ELR (cell line): ENCODE measurements at places on chromosomes 16 and 17.
A peak's percentile ranks its signal among the peaks of the same experiment; 100 is the strongest.

DNA sequence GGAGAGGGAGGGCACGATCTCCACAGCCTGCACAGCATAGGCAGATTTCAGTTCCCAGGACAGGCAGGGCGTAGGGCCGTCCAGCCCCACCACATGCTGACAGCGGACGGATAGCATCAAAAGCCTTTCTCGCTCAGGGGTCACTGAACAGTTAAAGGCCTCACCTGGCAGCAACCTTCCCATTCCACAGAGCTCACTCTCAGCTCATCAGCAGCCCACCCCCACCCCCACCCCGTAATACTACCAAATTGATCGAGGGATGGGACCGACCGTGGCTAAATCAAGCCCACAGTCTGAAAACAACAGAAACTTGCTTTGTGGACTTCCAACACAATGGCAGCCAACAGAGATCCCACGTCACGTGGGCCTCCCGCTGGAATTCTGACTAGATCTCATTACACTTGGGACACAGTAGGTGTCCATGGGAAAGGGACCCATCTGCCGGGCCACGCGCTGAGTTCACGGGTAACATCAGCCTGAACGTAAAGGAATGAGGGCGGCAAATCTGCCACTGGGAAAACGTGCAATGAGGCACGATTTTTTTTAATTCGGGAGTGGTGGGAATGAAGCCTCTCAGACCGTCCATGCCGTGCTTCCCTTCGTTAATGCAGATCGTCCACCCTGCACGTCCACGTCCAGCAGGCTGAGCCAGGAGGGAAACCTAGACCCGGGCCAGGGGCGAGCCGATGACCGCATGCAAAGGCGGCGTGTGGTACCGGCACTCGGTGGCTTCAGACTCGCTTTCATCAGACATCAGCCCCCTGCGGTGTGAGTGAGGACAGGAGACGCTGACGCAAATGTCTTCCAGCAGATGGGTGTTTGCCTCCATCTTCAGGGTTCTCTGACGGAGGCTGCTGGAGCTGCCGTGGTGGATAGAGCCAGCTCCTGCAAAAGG lies 92.1 kb downstream of the TBC1D16 start:
- no peak for DNase-seq

- peak; percentile 88 for DNase-seq
Observed at GRCh38 chr17:17496189-17497064, at the start of gene RASD1. Gene RASD1, minus strand, starts transcription at chr17:17496395. Its CDS starts 214 bp downstream, at chr17:17496181.

DNA sequence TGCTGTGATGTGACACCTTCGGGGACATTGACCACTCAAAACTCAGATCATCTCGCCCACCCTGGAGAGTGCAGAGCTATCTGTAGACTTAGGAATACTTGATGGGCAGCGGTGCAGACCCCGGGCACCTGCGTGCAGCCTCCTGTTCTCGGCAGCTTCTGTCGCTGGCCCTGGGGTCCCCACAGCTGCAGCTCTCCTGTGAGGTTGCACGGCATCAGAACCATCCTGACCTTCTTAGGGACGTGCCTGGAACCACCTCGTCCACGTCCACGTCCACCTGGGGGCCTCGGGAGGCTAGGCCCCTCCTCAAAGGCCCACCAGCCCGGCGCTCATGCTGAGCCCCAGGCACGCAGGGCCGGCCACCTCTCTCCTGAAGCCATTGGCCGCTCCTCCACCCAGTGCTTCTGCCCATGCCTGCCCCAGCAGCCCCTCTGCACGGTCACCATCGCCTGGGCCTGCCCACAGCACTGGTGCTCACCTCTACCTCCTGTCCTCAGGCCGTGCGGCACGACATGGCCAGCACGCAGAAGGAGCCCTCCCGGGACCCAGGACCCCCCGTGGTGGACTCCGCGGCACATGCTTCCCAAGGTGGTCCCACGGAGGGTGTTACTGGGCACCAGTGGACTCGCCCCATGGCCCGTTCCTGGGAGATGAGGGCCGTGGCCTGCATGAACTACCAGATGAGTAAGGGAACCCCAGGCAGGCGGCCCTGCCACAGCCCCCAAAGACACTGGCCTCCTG lies 2.3 kb upstream of the WFIKKN1 start:
- no peak for DNase-seq

GRCh38 chr16:58847902-58848661 lies 114.0 kb upstream of the GOT2 start:
- DNase-seq, result no peak

DNA sequence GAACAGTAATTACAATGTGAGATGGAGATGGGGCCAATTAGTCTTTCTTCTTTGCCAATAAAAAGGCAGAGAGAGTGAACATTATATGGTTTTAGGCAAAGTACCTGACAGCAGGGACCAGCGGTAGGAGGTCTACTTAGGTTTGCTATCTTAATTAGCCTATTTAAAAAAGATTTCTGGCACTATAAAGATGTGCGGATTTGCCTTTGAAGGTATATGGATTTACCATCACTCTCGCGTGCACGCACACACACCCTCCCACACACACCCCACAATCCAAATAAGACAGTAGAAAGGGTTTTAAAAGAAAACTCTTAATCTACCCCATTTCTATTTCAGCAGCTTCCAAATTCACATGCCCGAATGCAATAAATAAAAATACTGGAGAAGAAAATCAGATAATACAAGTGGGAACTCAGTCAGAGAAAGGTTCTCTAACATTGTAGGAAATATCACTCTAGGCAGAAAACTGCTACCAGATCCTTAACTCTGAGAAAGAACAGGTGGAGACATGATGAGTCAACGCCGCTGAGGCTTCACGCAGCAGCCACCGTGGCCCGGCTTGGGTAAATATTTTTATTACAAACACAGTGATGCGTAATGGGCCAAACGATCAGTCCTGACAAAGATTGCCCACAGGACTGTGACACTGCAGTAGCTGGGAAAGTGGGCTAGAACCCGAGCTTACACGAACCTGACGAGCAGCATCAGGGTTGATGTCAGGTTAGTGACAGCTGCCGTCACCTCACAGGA lies 66.6 kb upstream of the AXIN2 start:
- DNase-seq, result peak; percentile 89

- no peak for DNase-seq
Observed at GRCh38 chr17:65035704-65036103, 20.8 kb downstream of the GNA13 start.

GRCh38 chr17:17882082-17882581 lies 45.3 kb upstream of the SREBF1 start:
- DNase-seq, result no peak

DNA sequence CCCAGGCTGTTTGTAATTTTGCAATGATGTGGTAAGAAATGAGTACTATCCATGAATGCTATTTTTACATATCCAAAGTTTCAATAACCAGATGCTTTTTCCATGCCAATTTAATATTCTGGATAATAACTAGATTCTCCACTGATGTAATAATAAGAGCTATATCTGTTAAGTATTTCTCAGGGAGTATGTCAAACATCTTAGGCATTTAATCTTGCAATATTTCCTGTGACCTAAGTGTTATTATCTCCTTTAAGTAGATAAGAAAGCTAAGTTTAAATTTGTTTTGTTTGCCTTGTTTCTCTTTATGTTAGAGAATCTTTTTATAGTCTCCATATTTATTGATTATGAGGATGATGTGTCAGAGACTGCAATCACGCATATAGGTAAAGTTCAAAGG lies 32.3 kb upstream of the HS3ST3A1 start:
- DNase-seq, result no peak

DNA sequence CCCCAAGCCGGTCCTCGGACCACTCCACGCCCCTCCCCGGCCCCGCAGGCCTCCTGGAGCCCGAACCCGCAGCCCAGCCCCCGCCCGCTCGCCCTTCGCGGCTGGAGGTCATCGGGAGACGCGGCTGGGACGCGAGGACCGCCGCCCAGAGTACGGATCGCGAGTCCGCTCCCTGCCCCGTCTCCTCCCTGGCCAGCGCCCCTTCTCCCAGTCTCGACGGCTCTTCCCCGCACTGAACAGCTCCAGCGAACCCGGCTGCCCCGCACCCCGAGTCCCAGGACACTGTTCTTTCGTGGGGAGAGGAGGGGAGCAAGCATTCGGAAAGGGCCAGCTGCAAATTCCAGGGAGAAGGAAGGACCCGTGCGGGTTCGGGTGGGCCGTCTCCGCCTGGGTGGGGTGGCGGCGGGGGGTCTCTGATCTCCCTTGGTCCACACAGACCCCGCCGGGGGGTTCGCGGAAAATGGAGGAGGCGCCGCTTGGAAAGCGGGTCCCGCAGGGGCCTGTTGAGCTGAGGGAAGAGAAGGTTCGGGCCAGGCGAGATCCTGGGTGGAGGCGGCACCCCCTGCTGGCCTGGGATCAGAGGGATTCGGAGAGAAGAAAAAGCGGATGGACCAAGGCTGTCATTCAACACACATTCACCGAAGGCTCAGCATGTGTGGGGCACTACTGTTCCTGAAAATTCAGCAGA lies 632 bp upstream of the RTN4RL1 start:
- DNase-seq, result peak; percentile 83

DNA sequence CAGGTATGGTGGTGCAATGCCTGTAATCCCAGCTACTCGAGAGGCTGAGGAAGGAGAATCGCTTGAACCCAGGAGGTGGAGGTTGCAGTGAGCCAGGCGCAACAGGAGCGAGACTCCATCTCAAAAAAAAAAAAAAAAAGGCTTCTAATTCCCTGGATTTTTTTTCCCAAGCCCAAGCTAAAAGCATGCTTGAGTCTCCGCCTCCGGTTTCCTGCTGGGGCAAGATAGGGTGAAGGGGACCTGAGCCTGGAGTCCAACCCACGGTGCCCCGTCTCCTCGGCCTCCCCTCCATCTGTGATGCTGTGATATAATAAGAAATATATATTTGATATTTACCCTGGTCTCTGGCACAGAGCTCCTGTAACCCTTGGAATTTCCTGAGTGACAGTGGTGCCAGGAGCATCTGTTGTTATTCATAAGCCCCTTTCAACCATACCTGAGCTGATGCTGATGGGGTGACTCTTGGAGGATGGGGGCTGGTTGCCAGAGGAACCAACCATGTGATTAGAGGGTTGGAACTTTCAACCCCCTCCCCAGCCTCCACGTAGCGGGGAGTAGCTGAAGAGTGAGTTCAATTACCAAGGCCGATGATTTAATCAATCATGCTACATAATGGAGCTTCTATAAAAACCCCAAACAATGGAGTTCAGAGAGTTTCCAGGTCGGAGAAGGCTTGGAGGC lies 12.8 kb upstream of the TNK1 start:
- DNase-seq, result no peak

DNA sequence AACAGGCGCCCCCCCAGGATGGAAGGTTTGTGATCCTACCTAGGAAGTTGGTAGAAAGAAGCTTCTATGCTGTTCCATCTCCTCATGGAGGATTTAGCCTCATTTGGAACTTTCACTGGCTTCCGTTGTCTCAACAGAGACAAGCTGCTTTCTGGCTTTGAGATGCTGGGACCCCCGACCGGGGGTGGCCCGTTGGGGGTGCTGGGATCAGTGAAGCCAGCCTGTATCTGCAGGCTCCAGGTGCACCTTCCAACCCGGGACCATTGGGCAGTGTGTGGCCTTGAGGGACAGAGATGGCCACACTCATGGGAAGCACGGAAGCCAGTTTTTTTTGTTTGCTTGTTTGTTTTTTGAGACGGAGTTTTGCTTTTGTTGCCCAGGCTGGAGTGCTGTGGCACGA lies 15.4 kb downstream of the CIBAR2 start:
- DNase-seq, result no peak

- no peak for DNase-seq
Observed at GRCh38 chr17:78897664-78898047, 5.3 kb downstream of the CEP295NL start.

GRCh38 chr17:50508573-50509460 lies 578 bp downstream of the MYCBPAP start:
- DNase-seq, result no peak

DNA sequence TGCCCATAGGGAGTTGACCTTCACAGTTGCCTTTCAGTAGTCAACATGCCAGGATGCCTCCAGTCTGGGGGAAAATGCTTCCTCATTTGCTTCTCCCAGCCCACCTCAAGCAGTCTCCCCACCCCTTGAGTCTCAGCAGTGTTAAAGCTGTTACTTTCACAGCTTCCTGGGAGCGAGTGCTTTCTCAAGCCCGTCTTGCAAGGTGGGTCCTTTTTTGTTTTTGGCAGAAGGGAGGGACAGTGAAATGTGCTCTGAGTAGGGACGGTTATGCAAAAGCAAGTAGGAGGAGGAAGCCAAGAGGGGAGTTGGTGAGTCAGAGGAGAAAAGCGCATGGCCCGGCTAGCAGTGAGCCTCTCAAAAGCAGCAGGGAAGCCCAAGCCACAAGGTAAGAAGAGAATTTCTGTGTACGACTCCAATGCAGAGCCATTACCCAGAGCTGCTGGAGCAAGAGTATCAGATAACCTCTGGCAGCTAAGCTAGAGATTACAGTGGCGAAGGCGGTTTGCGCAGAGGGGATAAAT lies at the start of gene CHST4:
CHST4 (plus strand) TSS at position 316 of the 521 bp plus-strand sequence. CDS start 10,252 bp downstream, outside the sequence.
- peak; percentile 74 for DNase-seq

DNA sequence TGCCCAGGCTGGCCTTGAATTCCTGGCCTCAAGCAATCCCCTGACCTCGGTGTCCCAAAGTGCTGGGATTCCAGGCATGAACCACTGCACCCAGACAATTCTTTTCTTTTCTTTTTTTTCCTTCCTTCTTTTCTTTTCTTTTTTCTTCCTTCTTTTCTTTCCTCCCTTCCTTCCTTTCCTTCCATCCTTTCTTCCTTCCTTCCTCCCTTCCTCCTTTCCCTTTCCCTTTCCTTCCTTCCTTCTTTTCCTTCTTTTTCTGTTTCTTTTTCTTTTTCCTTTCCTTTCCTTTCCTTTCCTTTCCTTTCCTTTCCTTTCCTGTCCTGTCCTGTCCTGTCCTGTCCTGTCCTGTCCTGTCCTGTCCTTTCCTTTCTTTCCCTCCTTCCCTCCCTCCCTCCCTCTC lies 44.6 kb downstream of the PLCG2 start:
- no peak for DNase-seq

- peak; percentile 83 for DNase-seq
Observed at GRCh38 chr16:67530013-67530939, 1.6 kb downstream of the RIPOR1 start.

DNA sequence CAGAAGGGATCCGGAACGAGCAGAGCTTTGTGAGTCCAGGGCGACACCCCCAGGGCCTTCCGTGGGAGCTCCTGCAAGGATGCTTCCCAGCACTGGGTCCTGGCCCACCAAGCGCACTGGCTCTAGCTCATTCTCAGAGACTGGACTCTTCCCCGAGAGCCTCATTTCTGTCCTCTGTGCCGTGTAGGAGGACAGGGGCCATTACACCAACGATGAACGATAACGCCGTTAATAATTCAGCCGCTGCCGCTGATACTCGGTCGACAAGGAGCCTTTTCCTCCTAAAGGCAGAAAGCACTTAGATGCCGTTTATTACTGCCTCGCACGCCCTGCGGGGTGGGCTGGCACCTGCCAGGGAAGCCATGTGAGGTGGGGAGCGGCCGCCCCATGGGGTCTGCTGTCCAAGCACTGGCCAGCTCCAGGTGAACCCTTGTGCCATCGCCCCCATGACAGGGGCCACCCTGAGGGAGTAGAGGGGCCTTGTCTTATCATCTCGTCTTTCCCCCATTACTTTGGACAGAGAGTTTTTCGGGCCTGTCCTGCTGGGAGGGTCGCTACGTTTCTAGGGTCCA lies 33.5 kb downstream of the TBC1D16 start:
- DNase-seq, result no peak

GRCh38 chr17:178292-179065 lies 3.0 kb downstream of the DOC2B start:
- DNase-seq, result no peak

DNA sequence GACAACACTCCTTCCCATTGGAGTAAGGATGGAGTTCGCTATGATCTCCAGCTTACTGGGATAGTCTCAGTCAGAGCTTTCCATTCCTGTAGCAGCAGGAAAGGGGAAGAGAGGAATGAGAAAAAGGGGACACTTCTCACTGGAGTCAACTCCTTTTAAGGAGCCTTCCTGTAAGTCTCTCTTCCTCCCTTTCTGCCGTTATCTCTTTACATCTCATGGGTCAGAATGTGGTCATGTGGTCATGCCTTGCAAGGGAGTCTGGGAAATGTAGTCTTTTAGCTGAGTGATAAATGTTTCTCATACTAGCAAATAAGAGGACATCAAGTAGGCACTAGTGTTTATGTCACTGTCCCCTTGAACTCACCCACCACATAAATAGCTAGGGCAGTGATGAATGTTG lies 227.3 kb downstream of the HAPSTR1 start:
- no peak for DNase-seq
